ENCODE measurements at places on chromosomes 2 and 18. TPM values are rescaled to one million over a fixed set of nuclear protein-coding genes. Genes with fewer than 3 reads are reported as not detected.

The DYNAP gene
- not detected for total RNA-seq

The CIB4 gene
- total RNA-seq = not detected

The KLHL30 gene
- 0.09 TPM for total RNA-seq

The GALR1 gene
- total RNA-seq = not detected

The ATOH8 gene
- total RNA-seq = 29.5 TPM

The ERCC3 gene
- 31.1 TPM for total RNA-seq

The CNPPD1 gene
- total RNA-seq = 24.7 TPM

The POMC gene
- total RNA-seq = not detected

The SMAD2 gene
- total RNA-seq = 50.8 TPM

The FSIP2 gene
- under 0.01 TPM for total RNA-seq

The TSPYL6 gene
- total RNA-seq = not detected

The HOXD12 gene
- not detected for total RNA-seq

The FHOD3 gene
- 4.3 TPM for total RNA-seq

The PIEZO2 gene
- 1.3 TPM for total RNA-seq

The SLC16A14 gene
- 6.1 TPM for total RNA-seq

The RALBP1 gene
- 58.2 TPM for total RNA-seq

The UGT1A10 gene
- total RNA-seq = not detected

The TBR1 gene
- total RNA-seq = not detected

The IL18RAP gene
- not detected for total RNA-seq

The TMEM169 gene
- 0.26 TPM for total RNA-seq

The SPATA3 gene
- not detected for total RNA-seq

The RAPGEF4 gene
- 1.9 TPM for total RNA-seq

The YES1 gene
- total RNA-seq = 36.7 TPM

The ANKRD30BL gene
- not detected for total RNA-seq

The SEPTIN2 gene
- total RNA-seq = 430 TPM

The IL1RL2 gene
- total RNA-seq = 2.2 TPM

The ASNSD1 gene
- 47.9 TPM for total RNA-seq

The SCTR gene
- not detected for total RNA-seq

The ALPP gene
- total RNA-seq = not detected

The PSTPIP2 gene
- total RNA-seq = 2.7 TPM

The CLEC4F gene
- total RNA-seq = not detected

The CD207 gene
- total RNA-seq = not detected

The KYNU gene
- total RNA-seq = 1.6 TPM

The PJVK gene
- total RNA-seq = 3.3 TPM

The ARHGAP28 gene
- 5.0 TPM for total RNA-seq

The HOXD3 gene
- not detected for total RNA-seq

The DIS3L2 gene
- 13.3 TPM for total RNA-seq

The CAPN10 gene
- 19.5 TPM for total RNA-seq

The GPN1 gene
- total RNA-seq = 24.9 TPM

The SH2D6 gene
- total RNA-seq = 0.63 TPM

The UGT1A8 gene
- not detected for total RNA-seq

The IL37 gene
- not detected for total RNA-seq
